Iris pigment epithelial cell (primary cell): ENCODE measurements at places on chromosomes 11 and 22.

DNA sequence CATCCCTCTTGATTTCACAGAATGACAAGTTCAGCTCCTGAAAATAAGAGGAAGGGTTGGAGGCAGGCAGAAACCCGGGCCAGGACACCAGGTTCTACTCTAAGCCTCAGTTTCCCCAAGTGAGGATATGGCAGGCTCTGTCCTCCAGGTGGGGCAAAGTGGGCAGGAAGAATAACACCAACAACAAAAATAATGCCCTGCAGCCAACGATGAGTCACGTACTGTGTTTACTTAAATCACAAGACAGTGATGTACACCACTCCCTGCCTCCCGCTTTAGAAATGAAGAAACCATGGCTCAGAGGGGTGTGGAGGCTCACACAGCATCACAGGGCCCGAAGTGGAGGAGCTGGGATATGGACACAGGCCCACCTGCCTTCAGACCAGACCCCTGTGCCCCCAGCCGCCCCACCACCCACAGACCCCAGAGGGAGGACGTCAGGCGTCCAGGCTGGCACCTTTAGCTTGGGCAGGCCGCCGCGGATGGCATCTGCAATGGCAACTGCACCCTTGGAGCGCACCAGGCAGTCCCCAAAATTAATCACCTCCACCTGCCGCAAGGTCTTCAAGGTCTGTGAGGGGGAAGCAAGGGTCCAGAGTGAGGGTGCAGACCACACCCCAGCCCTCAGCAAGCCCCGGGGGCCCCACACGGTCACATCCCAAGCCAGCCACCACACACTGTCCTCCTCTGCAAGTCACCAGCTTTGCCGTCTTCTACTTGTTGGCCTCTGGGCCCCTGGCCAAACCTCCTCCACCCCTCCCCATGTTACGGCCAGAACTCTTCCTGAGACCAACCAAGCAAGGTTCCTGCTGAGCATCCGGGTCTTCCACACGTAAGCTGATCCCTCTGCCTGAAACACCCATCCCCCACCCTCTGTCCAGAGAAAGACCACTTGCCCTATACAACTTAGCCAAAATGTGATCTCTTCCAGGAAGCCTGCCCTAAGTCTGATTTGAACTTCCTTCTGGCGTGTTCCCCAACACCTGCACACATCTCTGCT, 15.8 kb upstream of the CHADL start:
- peak; percentile 87 for DNase-seq

- no peak for DNase-seq
Measured at GRCh38 chr11:117214404-117215110, 15.4 kb downstream of the TAGLN start.

DNA sequence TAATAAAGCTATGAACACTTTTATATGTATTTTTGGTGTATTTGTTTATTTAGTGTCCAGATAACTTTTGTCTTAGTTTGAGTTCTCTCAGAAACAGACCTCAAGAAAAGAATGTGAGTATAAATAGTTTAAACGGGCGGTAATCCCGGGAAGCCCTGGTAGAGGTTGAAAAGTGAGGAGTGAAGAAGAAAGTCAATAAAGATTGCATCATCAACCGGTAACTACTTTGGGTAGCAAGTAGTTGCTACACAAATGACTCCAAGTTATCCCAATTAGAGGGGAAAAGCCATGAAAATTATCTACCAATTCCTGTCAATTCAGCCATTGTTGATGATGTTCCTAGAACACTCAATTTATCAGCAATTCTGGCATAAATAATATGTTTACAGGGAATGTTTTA, 870.3 kb upstream of the RAG2 start:
- no peak for DNase-seq

GRCh38 chr11:57306940-57307565, 17.7 kb downstream of the TNKS1BP1 start:
- DNase-seq, result no peak

DNA sequence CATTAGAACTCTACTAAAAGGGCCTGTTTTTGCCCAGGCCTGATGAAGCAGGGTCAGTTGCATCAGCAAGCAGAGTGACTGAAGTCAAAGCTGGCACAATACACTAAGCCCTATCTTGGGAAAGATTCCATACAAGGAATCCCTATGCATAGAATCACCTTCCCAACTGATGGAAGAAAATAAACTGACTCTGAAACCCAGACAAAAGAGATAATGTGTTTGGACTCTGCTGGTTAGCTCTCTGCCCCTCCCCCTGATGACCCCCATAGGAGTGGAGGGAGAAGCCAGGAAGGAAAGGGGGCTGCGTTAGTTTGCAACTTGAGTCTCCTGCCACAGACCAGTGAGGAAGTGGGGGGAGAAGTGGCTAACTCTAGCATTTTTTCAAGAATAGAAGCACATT, 32.9 kb downstream of the GALNT18 start:
- no peak for DNase-seq

- no peak for DNase-seq
Measured at GRCh38 chr11:20712912-20713311, 43.5 kb downstream of the NELL1 start.

DNA sequence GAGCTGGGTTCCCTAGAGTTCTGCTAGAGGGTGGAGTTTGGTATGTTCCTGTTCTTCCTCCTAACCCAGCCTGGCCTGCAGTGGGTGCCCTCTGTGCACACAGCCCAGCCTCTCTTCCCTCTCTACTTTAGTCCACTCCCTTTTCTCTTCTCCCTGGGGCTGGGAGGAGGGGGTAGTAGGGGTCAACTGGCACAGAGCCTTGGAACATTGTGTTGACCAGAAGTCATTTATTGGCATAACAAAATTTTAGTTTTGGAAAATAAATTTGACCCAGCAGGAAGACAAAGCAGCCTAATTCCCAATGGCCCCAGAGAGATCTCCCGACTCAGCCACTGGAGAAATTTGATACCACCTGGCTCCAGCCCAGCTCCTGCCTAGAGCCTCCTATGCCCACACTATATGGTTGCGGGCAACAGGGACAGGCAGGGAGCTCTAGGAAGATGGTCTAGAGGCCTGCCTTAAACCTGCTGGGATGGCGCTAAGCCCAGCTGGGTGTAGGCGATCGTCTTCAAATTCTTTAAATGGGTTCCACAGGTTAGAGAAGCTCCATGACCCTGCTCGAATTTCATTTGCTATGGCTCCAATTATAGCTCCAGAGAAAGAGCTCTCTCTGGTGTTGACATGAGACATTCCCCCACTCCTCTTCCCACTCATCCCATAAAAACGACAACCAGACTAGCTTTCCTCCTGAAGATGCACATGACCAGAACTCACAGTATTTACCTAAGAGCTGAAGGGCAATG, 9.9 kb downstream of the PCSK7 start:
- DNase-seq, result peak; percentile 56

DNA sequence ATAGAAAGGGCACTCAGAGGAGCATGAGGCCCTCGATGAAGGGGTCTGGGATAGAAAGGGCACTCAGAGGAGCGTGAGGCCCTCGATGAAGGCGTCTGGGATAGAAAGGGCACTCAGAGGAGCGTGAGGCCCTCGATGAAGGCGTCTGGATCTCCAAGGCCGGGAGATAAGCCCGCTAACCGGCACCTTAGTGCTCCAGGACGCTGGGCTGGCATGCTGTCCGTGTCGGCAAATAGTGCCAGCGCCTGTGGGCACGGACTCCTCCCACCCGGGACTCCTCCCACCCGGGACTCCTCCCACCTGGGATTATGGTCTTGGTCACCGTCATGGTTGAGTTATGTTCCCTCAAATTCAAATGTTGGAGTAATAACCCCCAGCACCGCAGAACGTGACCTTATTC, 725.3 kb downstream of the BRD1 start:
- DNase-seq, result no peak

- no peak for DNase-seq
Measured at GRCh38 chr11:67058506-67058905, 1.9 kb downstream of the RHOD start.

- no peak for DNase-seq
Measured at GRCh38 chr11:2380807-2381350, 3.8 kb downstream of the CD81 start.

GRCh38 chr11:104968856-104969776, 742 bp upstream of the CASP4 start:
- peak; percentile 9 for DNase-seq

DNA sequence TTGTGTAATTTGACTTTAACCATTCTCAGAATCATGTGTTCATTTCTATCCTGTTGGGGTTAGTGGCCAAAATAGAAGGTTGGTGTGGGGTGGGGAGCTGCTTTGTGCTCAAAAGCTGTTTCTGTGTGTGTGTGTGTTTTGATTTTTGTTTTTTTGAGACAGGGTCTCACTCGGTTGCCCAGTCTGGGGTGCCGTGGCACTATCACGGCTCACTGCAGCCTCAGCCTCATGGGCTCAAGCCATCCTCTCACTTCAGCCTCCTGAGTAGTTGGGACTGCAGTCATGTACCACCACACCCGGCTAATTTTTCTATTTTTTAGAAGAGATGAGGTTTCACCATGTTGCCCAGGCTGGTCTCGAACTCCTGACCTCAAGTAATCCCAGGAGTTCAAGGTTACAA, 18.1 kb upstream of the AIFM3 start:
- no peak for DNase-seq

DNA sequence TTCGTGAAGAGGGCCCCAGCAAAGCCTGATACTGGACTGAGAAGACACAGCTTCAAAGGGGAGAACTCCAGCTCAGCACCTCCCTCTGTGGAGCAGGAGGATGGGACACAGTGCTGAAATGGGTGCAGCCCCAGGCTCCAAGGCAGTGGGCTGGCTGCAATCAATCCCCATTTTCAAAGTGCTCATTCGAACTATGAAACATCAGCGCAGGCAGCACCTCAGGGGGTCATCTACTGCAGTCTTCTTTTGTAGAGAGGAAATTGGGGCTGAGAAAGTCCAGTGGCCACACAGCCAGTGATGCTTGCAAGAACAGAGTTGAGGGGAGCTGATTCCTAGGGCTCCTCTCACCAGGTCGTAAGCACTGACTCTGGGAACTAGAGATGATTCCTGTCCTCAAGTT, 25.1 kb downstream of the OPCML start:
- no peak for DNase-seq

DNA sequence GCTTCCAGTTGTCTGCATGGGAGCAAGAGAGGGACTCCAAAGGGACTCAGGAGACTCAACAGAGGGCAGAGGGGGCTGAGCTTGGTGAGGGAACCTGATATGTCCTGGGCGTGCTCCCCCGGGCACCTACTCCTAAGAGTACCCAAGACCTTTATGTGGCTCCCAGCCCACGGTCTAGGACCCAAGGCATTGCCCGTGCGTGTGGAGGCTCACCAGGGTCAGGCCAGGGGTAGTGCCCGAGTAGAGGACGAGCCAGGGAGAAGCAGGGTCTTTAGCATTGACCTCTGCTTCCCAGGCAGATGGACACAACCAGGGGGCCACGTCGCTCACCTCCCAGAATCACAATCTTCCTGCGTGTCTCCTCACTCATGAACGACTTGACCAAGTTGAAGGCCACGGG, 13.4 kb downstream of the SEC14L4 start:
- no peak for DNase-seq
